Hematopoietic multipotent progenitor cell (in vitro differentiated cells): ENCODE measurements at places on chromosomes 11 and 22. TPM values are rescaled to one million over a fixed set of nuclear protein-coding genes. Genes with fewer than 3 reads are reported as not detected.

The C22orf42 gene
- not detected for total RNA-seq

The C11orf97 gene
- not detected for total RNA-seq

The GAL3ST3 gene
- total RNA-seq = 3.2 TPM

The ABCG4 gene
- total RNA-seq = under 0.01 TPM

The TSGA10IP gene
- not detected for total RNA-seq

The FADS3 gene
- total RNA-seq = 52.2 TPM

The CYB5R2 gene
- total RNA-seq = not detected

The CASP5 gene
- 0.27 TPM for total RNA-seq

The CHRDL2 gene
- not detected for total RNA-seq

The TRIM51 gene
- total RNA-seq = not detected

The KCNK7 gene
- total RNA-seq = 1.3 TPM

The AMOTL1 gene
- 14.3 TPM for total RNA-seq

The HPX gene
- total RNA-seq = 1.6 TPM

The KDM4D gene
- total RNA-seq = 1.3 TPM

The ASCL2 gene
- 6.7 TPM for total RNA-seq

The FAM180B gene
- 0.27 TPM for total RNA-seq

The SERPINH1 gene
- total RNA-seq = 92.4 TPM

The CSNK2A3 gene
- 0.54 TPM for total RNA-seq

The KRTAP5-11 gene
- not detected for total RNA-seq

The NELL1 gene
- 0.27 TPM for total RNA-seq

The OR6T1 gene
- total RNA-seq = not detected

The AIFM3 gene
- 1.6 TPM for total RNA-seq

The YPEL4 gene
- total RNA-seq = 3.5 TPM

The CHRNA10 gene
- total RNA-seq = 2.2 TPM

The TYR gene
- not detected for total RNA-seq

The OR56A5 gene
- total RNA-seq = not detected

The LINC01488 gene
- not detected for total RNA-seq

The HSPB2 gene
- not detected for total RNA-seq

The PNPLA3 gene
- total RNA-seq = under 0.01 TPM

The CCDC81 gene
- under 0.01 TPM for total RNA-seq

The TMEM45B gene
- total RNA-seq = 0.27 TPM

The KCNJ4 gene
- total RNA-seq = 0.27 TPM

The OR2AG2 gene
- 1.6 TPM for total RNA-seq

The AIP gene
- total RNA-seq = 141 TPM

The MUC6 gene
- under 0.01 TPM for total RNA-seq

The MS4A6E gene
- total RNA-seq = not detected

The SLC22A12 gene
- total RNA-seq = not detected

The LSP1 gene
- total RNA-seq = 79.4 TPM

The ANGPTL5 gene
- total RNA-seq = not detected

The POU2AF1 gene
- total RNA-seq = 1.1 TPM

The NXPE4 gene
- total RNA-seq = not detected

The OR52E8 gene
- not detected for total RNA-seq

The INS gene
- total RNA-seq = not detected

The PYGM gene
- 4.6 TPM for total RNA-seq

The FADS1 gene
- total RNA-seq = 61.1 TPM

The NRGN gene
- 5.1 TPM for total RNA-seq

The TECTA gene
- total RNA-seq = 0.81 TPM

The BLID gene
- total RNA-seq = not detected

The KIAA1671 gene
- 0.54 TPM for total RNA-seq

The EFCAB6 gene
- 0.54 TPM for total RNA-seq

The OR51A4 gene
- under 0.01 TPM for total RNA-seq

The DEFB131B gene
- total RNA-seq = not detected

The PRCP gene
- 23.4 TPM for total RNA-seq

The SMTN gene
- total RNA-seq = 6.2 TPM

The OR5AP2 gene
- total RNA-seq = not detected

The KRTAP5-8 gene
- total RNA-seq = not detected
